Putamen (tissue), 1 donor: ENCODE measurements at places on chromosomes 7 and 10.

GRCh38 chr7:39510864-39511354, 55.3 kb upstream of the YAE1 start:
- no peak for DNase-seq

DNA sequence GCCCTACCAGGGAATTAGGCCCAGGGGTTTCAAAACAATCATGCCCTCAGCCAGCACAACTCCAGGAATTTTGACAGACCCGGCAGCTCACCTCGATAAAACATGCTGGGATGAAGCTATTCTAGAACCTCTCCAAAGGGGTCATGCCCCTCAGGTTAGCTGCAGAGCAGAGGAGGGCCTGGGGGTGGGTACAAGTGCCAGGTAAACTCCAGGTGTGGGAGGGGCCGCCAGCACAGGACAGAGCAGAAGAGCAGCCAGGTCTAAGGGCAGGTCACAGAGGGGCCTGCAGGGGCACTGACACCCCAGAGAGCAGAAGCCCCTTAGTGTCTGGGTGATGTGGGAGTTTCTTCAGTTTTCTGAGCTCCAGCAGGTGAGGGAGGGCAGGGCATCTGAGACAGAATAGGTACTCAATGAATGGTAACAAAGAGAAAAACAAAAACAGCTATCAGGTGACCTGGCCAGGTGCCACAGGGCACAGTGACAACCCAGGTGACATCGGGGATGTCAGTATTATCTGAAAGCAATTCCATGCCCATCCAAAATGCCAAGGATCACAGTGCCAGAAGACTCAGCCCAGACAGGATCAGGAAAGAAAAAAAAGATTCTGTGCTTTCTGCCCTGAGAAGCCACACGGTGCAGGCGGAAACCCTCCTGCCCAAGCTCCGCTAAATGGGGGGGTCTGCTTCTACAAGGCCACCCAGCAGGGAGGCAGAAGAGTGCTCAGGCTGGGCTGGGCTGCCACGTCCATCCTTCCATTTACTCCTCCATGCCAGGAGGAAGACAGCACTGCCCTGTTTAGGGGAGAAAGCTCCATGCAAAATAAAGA, 104.5 kb downstream of the TNS3 start:
- DNase-seq = no peak

DNA sequence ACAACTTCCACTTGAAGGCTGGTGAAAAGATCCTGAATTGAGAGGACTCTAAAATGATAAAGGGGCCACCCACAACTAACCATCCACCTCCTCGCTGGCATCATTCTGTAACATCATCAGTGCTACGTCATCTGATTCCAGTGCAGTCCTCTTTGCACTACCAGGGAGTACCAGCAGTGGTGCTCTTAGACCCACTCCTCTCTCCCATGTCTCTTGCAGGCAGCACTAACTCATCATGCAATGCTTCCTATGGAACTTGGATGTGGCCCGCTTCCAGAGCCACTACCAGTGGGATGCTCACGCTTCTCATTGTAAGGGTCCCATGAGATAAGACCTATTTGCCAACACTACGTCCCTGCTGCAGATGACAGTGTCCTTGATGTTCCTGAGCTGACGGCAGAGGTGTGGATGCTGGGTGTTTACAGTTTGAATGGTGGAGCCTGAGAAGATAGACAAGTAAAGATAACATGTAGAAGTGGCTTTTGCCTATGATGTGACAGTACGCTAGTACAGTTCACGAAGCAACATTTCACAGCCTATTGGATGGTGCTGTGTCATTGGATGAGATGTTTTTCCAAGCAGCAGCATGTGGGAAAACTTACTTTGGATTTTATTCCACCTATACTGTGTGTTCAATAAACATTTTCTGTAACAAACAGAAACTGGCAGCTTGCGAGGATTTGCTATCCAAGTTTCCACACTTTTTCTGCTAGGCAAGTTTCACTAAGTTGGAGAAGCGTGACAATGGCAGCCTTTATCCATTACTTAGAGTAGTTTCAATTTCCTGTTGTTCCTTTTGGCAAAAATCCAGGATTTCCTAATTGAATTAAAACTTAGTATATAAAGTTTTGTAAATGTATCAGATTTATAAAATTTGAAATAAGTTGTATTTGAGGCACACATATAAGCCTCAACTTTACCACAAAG, 35.8 kb upstream of the COBL start:
- no peak for DNase-seq

DNA sequence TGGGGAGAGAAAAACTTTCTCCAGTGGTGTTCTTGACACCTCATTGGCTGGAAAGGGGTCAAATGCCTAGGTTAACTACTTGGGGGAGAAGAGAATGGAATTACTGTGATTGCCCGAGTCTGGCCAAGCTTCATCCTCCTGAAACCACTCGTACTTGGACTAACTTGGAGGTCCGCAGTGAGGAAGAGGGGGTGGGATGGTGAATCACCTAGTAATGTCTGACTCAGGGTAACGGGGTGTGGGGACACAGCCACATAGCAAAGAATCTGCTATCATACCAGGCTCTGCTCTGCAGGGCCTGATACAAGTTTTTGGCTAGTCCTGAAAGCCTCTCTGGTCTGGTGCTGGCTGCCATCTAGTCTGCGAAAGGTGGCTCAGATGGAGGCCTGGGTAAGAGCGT, 190.9 kb downstream of the RPS24 start:
- DNase-seq = no peak

DNA sequence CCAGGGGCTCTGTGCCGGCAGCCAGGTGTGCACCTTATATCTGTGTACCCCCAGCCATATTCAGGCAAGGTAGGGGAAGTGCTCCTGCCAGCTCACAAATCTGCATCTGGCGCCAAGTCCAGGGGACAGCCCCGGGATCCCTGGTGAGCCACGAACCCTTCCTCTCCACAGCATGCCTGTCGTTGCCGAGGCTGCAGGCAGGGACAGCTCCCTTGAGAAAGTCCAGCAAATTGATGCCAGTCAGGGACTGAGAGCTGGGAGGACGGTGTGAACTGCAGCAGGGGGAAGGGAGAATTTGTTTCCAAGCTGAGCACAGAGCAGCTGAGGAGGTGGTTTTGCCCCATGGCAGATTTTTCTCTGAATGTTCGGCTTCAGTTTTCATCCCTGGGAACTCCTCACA, 919 bp downstream of the PLA2G12B start:
- no peak for DNase-seq

DNA sequence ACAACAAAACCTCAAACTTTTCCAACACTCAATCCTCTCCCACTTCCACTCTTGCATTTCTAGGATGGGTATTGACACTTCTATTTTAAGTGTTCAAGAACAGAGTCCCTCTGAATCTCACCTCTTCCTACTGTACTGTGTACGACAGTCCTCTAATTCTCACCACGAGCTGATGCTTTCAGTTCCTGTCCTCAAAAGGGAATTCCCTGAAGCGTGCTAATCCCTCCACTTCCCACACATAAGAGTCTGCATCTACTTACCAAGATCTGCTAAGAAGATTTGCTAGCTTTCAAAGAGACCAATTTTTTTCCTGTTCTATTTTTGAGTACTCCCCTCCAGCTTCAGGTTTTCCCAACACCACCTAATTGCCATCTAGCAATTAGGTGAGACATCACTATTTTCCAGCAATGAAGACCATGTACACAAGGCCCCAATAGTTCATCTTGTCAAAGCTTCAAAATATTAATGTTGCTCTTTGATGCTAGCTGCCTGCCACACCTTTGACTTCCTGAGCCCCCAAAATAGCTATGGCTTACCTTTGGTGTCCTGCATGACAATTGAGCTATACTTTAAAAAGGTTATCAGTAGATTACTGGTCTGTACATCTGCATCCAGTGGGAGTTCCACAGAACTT, 54.4 kb downstream of the ARMH3 start:
- DNase-seq = no peak

DNA sequence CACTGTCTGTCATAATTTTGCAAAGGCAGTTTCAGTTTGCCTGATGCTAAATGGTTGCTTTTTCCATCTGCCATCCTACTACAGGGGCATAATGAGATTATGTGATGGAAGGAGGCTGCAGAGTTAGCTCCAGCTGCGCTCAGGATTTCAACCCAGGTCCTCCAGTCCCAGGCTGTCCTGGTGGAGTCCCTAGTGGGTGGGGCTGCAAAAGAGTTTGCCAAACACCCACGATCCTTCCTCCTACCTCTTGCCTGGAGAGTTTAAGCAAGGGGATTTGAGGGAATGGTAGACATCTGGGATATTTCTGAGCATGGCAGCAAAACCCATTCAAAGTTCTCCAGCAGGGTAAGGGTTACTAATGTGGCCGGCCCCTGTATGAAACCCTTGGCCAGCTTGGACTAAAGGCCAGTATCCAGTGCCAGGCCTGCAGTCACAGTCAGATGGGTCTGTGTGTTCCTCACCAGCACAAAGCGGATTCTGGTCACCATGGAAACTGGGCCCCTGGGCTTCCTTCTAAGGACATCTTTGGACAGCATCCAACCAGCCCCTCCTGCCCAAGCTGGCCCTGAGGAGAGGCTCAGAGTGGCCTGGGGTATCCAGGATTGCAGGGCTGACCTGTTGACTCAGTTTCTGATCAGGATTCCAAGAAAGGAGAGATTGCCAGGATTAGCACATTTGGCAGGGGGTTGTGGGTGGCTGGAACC, 42.7 kb upstream of the CHST3 start:
- DNase-seq = peak; percentile 63

- DNase-seq = no peak
Observed at GRCh38 chr7:46764100-46764936, 817.6 kb downstream of the TNS3 start.

- DNase-seq = no peak
Observed at GRCh38 chr7:1646957-1647891, 22.9 kb upstream of the ELFN1 start.

- no peak for DNase-seq
Observed at GRCh38 chr7:141700848-141701371, 1.1 kb downstream of the DENND11 start.

DNA sequence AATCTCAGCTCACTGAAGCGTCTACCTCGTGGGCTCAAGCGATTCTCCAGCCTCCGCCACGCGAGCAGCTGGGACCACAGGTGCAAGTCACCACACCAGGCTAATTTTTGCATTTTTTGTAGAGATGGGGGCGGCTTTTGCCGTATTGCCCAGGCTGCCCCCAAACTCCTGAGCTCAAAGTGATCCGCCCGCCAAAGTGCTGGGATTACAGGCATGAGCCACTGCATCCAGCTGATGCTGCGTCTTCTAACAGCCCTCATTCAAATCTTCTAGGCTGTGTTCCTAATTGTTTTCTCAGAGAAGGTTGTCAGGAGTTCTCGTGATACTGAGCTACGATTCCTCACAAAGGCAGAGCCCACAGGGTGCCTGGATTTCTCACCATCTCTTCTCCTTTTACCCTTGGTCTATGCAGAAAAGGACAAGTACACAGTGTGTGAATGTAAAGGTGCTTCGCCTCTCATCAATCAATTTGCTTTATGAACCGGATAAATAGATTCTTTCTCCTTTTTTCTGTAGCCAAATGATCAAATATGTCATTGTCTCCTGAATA, 247.3 kb upstream of the PTN start:
- no peak for DNase-seq

DNA sequence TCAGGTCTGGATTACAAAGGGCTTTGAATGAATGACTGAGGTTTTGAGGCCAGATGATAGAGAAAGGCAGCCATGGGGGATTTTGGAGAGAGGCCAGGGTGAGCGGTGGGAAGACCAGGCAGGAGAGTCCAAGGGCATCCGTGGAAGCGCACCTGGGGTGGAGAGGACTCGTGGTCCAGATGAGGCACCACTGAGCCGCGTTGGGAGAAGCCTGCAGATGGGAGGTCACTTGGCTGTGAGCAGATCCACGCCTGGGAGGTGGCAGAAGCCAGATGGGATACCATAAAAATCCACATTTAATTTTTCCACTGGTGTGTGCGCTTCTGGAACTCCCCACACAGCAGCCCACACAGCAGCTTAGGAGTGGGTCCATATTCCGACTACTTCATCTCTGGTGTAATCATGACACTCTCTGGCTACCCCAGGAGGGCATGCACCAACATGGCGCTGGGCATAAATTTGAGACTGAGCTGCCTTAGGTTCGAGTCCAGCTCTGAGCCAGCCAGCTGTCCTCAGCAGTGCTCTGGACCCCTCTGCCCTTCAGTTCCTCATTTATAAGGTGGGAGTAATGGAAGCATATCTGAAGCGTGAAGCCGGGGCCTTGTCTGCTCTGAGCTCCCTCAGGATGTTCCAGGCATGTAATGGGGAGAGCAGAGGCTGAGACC, 90.2 kb upstream of the FAM20C start:
- no peak for DNase-seq

DNA sequence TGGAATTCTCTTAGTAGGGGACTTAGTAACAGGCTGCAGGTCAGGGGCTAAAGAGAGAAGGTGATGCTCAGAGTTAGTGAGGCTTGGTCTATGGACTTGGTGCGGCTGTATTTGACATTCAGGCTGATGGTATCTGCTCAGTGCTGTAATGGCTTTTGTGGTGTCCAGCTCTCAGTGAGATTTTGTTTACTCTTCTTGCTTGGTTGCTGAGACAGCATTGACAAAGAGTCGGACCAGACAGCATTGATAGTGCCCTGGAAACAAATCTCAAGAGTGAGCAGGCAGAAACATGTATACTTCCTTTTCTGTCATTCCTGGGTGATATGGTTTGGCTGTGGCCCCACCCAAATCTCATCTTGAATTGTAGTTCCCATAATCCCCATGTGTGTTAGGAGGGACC, 202.0 kb downstream of the STK31 start:
- no peak for DNase-seq

GRCh38 chr10:126147866-126148587, 240.2 kb downstream of the ADAM12 start:
- no peak for DNase-seq

- no peak for DNase-seq
Observed at GRCh38 chr10:1309617-1310270, 253.6 kb downstream of the WDR37 start.

GRCh38 chr7:4272141-4272540, 410.0 kb upstream of the FOXK1 start:
- DNase-seq = no peak

DNA sequence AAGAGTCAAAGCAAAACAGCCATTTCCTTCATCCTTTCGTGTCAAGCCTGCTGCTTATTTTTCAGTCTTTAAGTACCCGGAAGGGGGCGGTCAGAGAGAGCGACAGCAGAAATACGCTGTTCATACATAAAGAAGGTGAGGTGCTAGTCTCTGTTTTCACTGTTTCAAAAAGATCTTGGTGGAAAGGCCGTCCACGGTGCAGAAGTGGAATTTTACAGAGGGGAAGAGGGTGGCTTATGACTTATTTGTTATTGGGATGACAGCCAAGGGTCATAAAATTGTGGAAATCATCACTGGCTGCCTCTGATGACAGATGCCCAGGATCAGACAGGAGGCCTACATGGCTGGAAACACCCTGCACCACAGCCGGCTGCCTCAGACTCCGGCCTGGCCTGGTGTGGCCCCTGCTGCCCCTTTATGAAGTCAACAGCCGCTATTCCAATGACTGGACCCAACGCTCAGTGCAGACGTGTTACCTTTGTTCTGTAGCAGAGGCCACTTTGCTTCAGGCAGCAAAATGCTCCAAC, 57.0 kb downstream of the HIPK2 start:
- no peak for DNase-seq
